Testis (tissue), 5 donors: ENCODE measurements at places on chromosomes 6 and 20.

DNA sequence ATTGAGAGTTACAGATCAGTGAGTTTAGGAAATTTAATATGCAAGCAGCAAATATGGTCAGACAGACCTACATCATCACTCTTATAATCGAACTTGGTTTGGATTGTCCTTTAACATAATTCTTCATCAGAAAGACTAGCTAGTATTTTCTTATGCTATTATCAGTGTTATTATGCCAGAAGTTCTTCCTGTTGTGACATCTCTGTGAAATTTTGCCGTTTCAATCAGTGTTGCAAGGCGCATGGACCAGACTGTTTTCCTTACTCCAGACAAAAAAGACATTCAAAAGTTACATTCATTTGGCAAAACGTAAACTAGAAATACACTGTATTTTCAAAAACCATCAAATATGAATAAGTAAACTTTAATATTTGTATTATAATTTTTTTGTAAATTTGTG, 5.7 kb upstream of the TENT5A start:
- no peak for DNase-seq

- no peak for DNase-seq
Measured at GRCh38 chr20:14830466-14830865, 493.1 kb upstream of the FLRT3 start.

DNA sequence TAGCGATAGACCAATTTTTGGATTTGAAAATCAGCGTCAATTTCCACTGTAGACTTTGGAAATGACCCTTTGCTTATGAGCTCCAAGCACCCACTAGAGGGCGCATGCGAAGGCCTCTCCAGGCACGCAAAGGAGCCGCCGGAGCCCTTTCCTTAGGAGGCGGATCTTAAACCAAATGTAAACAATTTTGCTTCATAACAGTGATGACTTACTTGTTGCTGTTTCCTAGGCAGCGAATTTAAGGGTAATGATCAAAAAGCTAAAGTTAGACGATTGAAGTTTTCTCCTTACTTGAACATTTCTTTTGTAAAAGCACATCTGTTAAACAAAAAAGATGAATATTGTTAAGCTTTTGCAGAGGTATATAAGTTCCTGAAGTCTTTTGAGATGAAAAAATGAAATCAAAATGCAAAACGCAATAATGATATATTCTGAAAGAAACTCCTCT, 29.2 kb upstream of the EXOC2 start:
- peak; percentile 87 for DNase-seq

DNA sequence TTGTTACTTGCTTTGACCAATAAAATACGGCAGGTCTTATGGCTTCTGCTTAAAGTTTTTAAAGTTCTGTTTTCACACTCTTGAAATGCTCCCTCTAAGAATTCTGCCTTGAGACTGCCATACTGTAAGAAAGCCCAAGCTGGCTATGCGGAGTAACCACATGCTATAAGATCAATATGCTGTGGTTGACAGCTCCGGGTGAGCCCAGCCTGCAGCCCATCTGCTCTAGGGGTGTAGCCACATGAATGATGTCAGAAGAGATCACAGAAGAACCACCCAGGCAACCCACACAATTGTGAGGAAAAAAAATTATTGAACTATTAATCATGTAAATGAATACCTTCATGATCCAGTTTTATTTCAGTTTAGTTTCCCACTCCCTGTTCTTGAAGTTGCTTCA, 26.1 kb upstream of the SH3BGRL2 start:
- no peak for DNase-seq

GRCh38 chr6:37433657-37434271, 743 bp downstream of the CMTR1 start:
- DNase-seq: peak; percentile 44
